ENCODE measurements at places on chromosomes 1 and 21.

GRCh38 chr1:179803918-179804317 is 60.8 kb downstream of the FAM163A start:
- no peak for DNase-seq

- no peak for DNase-seq
Measured at GRCh38 chr1:146021622-146022402, at the start of gene HJV. TSS of gene HJV (minus strand) at chr1:146021735. CDS start at chr1:146020231, 1,504 bp downstream.

DNA sequence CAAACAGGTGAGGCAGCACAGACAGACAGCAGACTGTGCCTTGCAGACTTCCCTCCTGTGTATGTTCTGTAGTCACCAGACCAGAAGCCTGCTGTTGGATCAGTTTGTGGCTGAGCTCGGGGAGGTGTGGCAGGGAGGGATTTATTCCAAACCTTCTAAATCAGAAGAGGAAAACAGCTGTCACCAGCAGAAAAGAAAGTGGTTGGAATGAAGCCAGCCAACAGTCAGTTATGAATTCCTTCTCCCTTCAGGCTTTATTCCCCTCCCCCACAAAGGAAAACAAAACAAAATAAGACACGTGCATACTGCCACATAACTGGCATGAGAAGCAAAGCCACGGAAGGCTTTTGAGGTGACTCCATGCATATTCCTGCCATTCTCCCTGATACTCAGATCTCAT is 19.0 kb upstream of the PIGV start:
- DNase-seq = no peak

DNA sequence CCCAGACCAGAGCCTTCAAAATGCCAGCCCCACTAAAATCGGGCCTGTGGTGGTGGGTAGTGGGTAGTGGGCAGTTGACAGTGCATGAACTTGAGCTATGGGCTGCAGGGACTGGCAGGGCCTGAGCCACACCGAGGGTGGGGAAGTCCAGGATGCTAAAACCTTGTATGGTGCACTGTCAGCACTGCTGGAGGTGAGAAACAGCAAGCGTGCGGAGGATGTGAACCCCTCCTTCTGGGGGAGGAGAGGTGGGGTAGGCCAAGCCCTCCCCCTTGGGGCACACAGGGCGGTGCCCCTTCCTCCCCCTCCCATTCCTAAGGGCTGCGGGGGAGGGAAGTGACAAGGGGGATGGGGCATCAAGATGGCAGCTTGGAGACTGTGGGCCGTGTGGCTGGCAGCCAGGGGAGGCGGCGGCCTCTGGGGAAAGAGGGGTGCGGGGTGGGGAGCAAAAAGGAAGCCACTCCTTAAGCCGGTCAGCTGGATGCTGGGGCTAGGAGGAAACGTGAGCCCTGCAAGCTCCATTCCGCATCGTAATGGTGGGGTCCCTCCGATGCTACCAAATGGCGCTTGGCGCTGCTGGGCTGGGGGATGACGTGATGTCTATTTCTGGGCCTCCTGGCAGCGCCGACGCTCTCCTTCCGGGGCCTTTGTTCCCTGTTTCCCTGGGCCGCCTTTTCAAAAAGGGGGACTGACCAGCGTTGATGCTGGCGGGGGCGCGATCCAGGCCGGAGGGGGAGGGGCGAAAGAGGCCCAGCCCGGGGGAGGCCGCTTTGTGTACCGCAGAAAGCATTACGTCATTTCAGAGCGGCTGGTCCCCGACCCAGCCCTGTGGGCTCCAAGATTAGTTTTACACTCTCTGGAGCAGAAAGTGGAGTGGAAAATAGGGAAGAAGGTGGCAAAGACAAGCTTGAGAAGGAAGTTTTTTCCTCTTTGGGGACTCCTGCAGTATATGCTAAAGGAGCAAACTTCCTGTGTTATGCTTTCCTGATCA is 809 bp downstream of the SYT11 start:
- DNase-seq = no peak

GRCh38 chr1:41389009-41389408 is 27.8 kb downstream of the FOXO6 start:
- DNase-seq = no peak

DNA sequence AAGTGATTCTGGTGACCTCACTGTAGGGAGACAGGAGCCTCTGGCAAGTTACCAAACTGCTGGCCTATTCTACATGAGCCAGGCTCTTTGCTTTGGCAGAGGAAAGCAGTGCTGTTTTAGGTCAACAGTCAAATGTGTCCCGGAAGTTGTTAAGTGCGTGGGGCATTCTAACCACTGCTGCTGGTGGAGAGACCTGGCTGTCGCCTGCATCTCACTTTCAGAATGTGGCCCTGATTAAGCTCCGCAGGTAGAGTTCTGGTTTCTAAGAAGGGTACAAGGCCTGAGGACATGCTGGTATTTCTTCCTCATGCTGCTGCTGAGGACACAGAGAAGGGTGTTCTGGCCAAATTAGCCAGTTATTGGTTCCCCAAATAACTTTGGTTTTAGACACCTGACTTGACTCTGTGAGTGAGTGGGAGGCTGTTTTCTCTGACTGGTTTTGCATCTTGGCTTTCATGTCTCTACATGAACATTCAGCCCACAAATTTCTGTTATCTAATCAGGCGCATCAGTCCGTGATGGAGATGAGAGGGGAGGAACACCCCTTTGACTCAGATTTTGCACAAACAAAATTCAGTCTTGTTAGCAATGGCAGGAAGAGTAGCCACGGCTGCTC is 120.8 kb downstream of the LMO4 start:
- no peak for DNase-seq

DNA sequence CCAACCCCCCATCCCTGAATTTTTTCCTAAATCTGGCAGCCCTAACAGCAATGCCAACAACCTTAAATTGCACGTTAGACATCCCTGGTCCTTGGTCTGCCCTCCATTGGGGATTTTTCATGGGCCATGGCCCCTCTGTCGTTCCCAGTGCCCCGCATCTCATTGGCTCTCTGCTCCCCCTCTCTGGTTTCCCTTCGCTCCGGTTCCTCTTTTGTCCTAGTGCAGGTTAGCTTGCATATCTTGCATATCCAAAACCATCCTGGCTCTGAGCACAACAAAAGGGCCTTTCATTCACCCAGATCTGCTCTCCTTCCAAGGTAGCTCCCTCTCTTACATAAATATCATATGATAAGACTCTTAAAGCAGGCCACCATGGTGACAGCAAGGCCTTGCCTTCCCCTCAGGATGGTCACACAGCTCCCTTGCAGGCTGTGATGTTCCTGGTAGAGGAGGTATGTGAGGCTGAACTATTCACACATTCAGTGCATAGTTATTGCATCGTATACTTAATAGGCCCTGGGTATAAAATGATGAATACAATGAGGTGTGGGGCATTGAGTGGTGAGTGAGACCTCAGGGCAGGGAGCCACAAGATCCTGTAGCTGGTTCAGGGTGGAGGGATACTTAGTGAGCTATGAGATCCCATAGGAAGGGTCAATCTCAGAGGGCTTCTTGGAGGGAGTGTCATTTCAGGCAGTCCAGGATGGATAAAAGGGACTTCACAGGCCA is 45.2 kb downstream of the TENT5C start:
- DNase-seq = no peak

DNA sequence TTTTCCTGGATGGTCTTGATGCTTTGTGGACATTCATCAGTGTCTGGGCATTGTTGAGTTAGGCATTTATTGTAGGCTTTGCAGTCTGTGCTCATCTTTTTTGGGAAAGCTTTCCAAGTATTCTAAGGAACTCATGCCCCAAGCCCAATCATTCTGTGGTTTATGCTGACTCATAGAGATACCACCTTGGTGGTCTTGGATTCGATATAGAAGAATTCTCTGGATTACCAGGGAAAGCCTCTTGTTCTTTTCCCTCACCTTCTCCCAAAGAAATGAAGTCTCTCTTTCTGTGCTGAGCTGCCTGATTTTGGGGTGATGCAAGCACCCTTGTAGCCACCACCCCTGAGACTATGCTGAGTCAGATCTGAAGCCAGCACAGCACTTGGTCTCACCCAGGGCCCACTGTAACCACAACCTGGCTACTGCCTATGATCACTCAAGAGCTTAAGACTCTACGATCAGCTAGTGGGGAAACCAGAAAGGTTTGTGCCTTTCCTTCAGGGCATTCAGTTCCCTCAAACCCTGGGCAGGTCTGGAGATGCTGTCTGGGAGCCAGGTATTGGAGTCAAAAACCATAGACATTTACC is 422.6 kb downstream of the NUF2 start:
- no peak for DNase-seq

DNA sequence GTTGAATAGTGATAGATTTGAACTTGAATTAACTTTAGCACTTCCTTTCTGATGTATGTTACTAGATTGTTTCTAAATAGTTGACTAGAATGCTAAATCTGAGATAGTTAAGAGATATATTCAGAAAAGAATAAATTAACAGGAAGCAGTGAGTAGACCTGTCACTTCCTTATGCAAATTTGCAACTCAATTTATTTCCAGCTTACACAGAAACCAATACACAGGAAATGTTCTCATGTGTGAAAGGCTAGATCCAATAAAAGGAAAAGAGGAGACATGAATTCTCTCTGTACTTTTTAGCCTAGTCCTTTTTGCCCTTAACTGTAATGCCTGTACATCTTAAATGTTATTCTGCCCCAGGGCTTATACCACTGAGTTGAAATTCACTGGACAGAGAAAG is 522.3 kb downstream of the COL11A1 start:
- DNase-seq = no peak

- DNase-seq = no peak
Measured at GRCh38 chr1:79929356-79929755, 922.8 kb upstream of the ADGRL4 start.

DNA sequence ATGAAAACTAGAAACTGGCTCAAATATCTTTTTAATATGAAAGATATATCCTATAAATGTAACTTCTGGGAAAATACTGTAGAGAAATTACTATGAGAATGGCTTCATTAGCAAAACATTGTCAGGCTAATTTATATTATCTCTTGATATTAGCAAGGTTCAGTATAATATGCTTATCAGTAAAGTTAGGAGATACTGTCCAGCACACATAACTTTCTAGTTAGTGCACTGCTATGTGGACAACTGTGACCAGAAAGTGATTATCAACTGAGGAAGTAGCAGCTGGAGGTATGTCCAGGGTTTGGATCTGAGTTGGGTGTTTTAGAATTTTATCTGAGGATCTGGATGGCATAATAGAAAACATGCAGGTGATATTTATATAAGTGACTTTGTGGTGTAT is 7.5 kb downstream of the LRRC8C start:
- no peak for DNase-seq

DNA sequence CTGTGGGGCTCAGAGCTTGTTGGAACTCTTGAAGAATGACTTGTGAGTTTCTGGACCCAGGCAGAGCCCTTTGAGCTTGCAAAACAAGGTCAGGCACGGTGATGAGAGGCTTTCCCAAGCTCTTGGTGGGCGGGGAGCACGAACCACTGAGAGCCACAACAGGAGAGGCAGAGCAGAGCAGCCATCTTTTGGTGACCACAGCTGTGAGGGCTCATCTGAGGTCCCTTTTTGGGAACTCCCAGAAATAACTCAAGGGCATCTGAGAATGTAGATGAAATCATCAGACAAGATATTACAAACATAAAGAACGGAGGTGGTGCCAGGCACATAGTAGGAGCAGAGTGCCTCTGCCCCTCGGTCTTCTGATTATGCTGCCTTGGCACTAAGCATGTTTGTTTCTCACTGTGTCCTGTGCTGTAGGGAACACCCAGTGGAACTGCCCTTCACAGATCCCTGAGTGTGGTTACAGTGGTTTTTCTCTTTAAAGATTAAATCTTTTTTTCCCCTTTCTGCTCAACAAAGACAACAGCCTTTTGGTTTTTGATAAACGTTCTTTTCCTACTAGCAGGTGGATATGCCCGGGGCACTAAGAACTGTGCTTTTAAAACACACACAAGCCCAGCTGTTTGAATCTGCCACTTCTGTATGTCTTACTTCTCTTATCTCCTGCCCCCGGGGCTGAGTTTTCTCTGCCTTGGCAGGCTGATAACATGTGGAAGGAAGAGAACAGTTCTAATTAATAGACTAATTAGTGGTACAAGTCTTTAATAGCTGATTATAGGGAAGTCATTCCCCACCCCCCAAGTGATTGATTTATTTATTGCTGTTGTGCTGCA is 37.7 kb downstream of the CD34 start:
- no peak for DNase-seq
